Naive thymus-derived CD4-positive, alpha-beta T cell (primary cell): ENCODE measurements at places on chromosomes 7 and 10.

- DNase-seq, result no peak
Observed at GRCh38 chr10:126568809-126569385, 101.6 kb downstream of the C10orf90 start.

GRCh38 chr7:4707217-4707741 lies 25.2 kb downstream of the FOXK1 start:
- DNase-seq, result no peak

DNA sequence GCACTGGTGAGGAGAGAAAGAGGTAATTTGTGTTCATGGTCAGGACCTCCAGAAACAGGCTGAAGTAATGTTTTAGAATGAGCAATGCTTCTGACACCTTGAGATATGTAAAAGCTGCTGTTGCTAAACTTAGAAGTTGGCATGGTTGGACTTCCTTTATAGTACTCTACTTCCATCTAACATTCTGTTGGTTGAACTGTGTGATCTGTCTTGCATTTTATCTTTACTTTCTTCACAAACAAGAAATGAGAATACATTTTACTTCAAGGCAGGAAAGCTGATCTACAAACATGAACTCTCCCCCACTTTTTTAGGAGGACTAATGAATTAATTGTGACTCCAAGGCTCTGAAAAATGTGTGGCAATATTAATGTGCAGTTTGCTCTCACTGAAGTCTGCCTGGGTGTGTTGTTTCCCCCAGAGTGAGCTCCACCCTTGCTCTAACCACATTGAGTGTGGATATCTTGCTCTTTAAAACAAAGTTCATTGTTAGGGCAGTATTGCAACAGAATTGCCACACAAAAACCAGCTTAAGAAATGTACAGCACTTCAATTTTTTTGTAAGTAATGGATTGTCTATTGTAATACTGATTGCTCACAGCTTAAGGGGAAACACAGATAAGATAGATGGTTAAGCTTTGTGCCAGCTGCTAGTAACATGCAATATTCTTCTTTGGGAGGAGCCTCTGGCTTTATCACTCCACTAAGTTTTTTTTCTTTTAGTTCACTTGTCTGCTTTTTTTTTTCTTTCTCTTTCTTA lies 69.0 kb downstream of the ADD3 start:
- DNase-seq, result peak; percentile 57

GRCh38 chr10:80411267-80411668 lies 2.9 kb downstream of the PRXL2A start:
- no peak for DNase-seq

- DNase-seq, result no peak
Observed at GRCh38 chr7:123773481-123773880, 24.7 kb upstream of the WASL start.

DNA sequence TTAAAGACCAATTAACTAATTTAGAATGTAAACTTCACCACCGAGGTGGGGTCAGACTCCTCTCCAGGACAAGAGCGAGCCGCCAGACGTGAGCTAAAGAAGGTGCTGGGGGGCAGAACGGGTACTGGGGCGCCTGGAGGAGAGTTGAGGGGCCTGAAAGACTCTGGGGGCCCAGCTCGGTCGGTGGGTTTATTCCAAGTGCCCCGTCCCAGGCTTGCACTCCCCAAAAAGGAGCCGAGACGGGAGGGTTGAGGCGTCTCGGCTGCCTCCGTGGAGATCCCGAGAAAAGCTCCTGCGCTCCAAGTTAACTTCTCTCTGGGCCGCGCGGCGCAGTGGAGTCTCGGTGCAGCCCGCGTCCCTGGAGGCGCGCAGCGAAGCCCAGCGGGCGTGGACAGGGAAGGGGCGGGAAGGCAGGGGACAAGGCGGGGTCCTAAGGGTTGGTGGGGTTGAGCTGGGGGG lies 553.3 kb downstream of the TFEC start:
- DNase-seq, result no peak

DNA sequence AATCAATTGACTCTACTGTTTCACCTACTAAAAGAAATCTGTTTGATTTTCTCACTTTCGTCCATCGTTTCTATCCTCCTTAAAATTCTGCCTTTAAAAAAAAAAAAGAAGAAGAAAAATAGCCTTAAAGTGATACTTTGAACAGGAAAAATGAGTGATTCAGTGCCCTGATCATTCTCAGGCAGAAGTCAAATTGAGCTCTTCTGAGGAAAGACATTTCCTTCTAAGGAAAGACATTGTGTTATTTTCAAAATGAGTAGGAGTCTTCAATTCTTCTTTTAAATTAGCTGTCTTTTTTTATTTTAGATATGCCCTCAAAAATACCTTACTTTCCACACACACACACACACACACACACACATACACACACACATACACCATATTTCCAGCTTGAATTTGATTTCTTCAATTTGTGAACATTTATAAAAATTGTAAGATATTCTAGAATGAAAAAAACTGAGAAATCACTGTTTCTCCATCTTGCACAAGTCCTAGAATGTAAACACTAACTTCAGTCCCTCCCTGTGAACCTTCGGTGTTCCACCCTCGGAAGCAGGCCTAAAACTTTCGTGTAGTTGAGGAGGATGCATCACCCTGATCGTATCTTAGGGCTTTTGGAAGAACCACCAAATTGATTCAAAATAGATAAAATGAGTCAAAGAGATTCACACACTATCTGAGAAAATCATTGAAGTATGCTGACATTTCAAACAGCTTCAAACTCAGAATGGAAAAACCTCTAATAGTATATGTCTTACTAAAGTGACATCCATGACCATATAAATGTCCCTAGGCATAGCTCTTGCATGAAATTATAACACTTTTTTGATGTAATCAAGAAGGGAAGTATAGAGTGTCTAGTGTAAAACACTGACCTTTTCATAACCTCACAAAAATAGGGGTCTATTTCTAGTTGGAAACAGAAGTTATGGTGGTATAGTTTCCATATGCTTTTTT lies 270.8 kb downstream of the GATA3 start:
- DNase-seq, result no peak

DNA sequence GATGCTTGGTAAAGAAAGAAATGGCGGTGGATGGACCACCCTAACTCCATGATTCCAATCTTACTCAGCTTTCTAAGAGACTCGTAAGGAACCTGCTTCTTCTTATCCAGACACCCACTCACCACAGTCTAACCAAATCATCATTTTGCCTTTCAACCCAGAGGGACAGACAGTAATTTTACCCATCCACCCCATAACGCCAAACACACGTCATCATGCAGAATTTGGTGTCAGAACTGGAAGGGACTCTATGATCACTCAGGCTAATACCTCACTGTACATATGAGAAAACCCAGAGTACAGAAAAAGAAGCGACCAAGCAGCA lies 388 bp downstream of the ECD start:
- no peak for DNase-seq

GRCh38 chr7:10212649-10213048 lies 761.0 kb upstream of the PHF14 start:
- no peak for DNase-seq

DNA sequence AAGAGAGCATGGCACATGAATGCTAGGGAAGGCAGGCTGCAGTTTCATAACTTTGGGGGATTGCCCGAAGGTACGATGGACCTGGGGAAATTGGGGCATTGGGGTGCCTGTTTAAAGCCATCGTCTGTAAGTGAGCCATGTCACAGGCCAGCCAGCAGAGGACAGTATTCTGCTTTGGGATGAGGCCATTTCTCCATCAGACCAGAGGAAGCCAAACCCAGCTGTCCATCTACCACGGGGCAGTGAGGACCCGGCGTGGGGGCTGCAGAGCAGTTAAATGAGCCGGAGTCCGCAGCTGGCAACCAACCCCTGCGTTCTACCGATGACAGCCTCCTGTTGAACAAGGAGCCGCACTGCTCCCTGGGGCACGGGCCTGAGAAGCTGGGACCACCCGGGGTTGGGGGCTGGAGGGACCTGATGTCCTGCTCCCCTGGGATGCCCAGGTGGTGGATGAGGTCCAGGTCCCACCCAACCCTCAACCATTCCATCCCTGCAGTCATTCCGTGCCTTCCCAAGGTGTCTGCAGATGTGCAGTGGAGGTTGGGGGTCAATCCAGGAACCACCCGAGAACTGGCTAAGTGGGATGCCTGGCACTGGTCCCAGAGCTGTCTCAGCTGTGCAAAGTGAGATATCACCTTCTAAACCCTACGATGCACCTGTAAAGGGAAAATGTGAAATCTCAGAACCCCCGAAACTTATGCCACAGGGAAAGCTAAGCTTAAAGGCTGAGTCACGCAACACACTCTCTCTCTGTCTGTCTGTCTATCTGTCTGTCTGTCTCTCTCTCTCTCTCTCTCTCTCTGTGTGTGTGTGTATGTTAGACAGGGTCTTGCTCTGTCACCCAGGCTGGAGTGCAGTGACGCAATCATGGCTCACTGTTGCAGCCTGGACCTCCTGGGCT lies 12.1 kb upstream of the RHBDD2 start:
- DNase-seq, result peak; percentile 32

DNA sequence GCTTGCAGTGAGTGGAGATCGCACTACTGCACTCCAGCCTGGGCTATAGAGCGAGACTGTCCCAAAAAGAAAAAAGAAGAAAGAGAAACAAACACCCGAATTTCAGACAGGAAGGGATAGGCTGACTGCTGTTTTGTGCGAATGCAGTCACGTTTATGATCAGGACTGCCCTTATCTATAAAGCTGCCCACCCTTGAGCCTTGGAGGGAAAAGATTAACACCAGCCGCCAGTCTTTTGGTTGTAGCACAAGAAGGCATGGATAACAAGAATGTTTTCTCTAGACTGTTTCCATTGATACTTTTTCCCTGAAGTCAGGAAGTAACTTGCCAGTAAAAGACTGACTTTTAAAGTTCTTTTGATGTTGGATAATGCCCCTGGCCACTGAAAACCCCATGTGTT lies 314.0 kb downstream of the BICC1 start:
- DNase-seq, result no peak

- no peak for DNase-seq
Observed at GRCh38 chr7:32378988-32379387, 111.2 kb downstream of the LSM5 start.

GRCh38 chr7:155746188-155746587 lies 66.1 kb downstream of the SHH start:
- DNase-seq, result no peak

- no peak for DNase-seq
Observed at GRCh38 chr10:58268454-58268945, 462 bp upstream of the CISD1 start.

- no peak for DNase-seq
Observed at GRCh38 chr7:152897401-152897800, 137.8 kb downstream of the ACTR3B start.

DNA sequence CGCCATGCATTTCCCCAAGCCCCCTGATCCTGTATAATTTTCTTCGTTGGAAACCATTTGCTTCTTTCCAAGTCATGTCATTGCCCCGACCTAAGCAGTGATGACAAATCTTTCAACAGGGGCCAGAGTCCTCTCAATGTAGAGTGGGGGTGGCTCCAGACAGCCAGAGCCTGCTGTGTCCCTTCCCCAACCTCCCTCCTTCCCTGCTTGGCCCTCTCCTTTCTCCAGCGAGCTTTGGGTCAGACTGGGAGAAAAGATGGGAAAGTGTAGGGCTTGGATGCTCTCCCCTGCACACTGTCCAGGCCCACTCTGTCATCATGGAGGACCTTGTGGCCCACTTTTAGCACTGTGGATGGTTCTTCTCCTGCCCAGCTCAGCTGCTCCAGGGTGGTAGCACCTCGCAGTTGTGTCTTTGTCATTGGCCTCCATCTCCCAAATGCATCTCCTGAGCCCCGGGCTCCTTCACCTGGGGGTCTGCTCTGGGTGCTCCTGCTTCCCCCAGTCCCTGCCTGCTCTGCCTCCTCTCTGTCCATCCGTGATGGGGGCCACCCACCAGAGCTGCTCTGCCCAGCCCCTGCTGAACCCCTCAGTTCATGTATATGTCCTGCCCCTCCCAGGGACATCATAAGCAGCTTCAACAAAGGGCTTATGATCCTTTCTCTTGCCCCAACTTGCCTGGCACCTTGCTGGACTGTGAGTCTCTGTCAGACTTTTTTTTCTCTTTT lies 37.5 kb downstream of the BTBD16 start:
- no peak for DNase-seq

GRCh38 chr10:36676756-36677430 lies 448.5 kb upstream of the ANKRD30A start:
- no peak for DNase-seq

- no peak for DNase-seq
Observed at GRCh38 chr10:43868952-43869351, 220.3 kb upstream of the ZNF32 start.

- DNase-seq, result no peak
Observed at GRCh38 chr7:33841031-33841430, 64.3 kb upstream of the BMPER start.

GRCh38 chr10:49686651-49687050 lies 7.2 kb downstream of the C10orf53 start:
- DNase-seq, result no peak

- DNase-seq, result no peak
Observed at GRCh38 chr7:44131173-44132029, 8.1 kb upstream of the POLD2 start.

- no peak for DNase-seq
Observed at GRCh38 chr7:20532890-20533289, 82.6 kb upstream of the ABCB5 start.

DNA sequence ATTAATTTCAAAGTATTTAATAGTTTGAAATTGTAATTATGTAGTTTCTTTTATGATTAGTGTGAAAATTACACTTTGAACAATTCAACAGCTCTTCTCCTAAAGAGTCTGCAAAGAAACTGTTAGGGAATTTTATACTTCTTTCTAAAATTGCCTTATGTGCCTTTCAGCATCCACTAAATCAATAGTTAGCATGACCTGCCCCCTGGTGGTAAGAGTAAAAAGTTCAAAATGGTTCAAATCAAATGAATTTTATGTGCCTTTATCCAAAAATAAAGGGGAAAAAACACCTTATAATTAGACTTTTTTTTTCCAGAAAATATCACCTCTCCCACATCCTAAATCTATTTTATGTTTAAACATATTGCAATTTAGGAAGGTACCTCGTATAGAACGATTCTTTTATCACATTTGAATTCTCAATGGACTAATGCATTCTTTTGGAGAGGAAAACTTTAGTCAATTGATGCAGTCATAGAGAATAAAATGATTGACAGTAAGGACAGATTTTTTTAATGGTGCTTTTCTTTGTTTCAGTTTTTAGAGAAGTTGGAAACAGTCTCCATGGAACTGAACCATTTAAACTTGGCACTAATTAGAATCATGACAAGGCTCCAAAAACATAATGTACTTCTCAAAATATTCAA lies 163.7 kb downstream of the SEMA3D start:
- peak; percentile 49 for DNase-seq

GRCh38 chr10:119397416-119397815 lies 145.1 kb downstream of the RGS10 start:
- no peak for DNase-seq

GRCh38 chr7:76997381-76998284 lies 34.5 kb downstream of the SPDYE17 start:
- DNase-seq, result no peak

DNA sequence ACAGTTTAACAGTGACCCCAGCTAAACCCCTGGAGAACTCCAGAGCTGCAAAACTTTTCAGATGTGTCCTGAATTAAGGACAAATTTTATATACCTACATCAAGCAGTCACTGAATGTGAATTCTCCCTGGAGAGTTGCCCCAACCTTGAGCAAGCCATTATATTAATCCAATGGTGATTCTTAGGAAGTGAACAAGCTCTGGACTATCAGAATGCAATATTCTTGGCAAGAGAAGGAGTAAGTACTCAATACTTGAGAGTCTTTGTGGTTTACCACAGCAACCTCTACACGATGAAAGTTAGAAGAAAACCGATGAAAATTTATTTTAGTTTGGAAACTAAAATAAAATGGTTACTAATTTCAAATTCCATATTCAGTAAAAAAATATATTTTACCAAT lies 19.3 kb upstream of the ZNF365 start:
- no peak for DNase-seq

- no peak for DNase-seq
Observed at GRCh38 chr10:68832601-68833000, 5.3 kb downstream of the STOX1 start.
